T follicular helper cell (primary cell): ENCODE measurements at places on chromosomes 13 and 19.

DNA sequence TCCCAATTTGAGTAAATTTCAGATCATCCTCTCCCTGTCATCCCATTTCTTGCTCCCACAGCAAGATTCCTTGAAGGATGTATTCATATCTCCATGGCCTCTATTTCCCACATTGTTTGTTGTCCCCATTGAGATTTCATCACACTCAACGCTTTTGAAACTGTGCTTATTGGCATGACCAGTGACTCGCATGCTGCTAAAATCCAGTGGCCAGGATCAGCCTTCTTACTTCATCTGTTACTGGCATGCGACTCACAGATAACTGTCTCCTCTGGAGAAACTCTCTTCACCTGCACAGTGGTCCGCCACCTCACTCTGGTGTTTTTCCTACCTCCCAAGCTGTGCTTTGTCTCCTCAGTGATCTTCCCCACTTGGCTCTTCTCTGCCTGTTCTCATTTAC is 95.8 kb downstream of the WASF3 start:
- DNase-seq: no peak

GRCh38 chr19:34274827-34275625 is 20.7 kb downstream of the GARRE1 start:
- DNase-seq: no peak

DNA sequence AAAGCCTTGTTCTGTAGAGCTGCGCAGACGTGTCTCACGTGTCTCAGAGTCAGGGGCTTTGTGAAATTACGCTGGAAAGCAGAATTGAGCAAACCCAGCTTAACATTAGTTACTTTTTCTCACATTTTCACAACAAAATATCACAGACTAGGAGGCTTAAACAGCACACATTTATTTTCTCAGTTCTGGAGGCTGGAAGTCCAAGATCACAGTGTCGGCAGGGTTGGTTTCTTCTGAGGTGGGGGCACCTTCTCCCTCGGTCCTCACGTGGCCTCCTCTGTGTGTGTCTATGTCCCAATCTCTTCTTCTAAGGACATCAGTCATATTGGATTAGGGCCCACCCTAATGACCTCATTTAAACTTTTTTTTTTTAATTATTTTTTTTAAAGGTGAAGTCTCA is 4.7 kb upstream of the EIF3G start:
- DNase-seq: no peak

- DNase-seq: no peak
Observed at GRCh38 chr19:10460714-10461046, 40.3 kb downstream of the PDE4A start.

DNA sequence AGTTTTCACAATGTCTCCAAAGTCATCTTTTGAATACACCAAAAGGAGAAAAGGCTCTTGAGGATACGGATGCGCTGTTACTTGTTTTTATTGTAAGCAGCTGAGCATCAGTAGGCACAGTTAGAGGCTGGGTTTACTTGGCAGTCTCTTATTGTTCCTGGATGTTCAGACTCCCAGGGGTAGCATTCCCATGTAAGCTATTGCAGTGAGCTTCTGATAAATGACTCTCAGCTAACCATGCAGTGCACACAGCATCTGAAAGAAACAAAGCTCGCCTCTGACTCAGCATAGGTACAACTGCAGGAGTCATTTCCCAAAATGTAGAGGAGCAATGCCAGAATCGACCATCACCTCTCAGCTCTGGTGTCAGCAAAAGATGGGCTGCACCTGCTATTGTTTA is 84.8 kb downstream of the DCT start:
- DNase-seq: no peak

GRCh38 chr19:14772467-14772866 is 5.9 kb downstream of the ADGRE2 start:
- no peak for DNase-seq

GRCh38 chr13:100870898-100871297 is 196.3 kb upstream of the TMTC4 start:
- DNase-seq: no peak

- no peak for DNase-seq
Observed at GRCh38 chr13:107210723-107211030, 642.7 kb upstream of the ARGLU1 start.

DNA sequence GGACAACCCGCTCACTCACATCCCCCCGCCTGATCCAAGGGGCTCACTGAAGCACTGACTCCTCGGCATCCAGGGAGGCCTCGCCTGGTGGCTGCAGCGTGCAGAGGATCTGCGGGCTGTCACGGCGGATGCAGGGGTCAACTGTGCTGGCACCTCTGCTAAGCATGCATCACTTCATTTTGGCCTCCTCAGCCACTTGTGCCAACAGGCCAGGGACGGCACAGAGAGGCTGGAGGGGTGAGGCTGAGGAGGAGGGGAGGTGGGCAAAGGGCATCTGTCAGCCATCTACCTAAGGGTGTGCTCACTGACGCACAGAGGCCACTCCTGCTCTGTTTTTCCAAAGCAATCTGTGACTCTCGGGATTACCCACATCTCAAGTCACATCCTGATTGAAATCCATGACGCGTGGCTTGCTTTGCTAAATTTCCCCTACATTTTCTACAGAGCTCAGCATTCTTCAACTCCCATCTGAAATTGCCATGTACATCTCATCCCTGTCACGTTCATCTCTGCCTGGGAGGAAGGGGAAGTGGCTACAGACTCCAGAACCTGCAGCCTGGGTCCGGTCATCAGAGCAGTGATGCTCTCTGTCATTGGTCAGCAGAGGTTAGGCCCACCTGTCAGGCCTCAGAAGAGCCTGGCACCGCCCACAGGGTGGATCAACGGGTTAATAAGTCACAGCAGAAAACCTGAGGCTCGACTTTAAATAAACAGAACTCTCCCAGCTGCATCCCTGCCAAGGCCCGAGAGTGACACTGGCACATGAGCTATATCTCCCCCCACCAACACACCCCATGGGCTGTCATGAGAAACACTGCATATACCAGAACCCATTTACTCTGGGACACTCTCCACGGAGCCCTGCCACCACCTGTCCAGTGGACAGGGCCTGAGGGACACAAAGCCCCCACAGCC is 17.6 kb downstream of the ELL start:
- no peak for DNase-seq

DNA sequence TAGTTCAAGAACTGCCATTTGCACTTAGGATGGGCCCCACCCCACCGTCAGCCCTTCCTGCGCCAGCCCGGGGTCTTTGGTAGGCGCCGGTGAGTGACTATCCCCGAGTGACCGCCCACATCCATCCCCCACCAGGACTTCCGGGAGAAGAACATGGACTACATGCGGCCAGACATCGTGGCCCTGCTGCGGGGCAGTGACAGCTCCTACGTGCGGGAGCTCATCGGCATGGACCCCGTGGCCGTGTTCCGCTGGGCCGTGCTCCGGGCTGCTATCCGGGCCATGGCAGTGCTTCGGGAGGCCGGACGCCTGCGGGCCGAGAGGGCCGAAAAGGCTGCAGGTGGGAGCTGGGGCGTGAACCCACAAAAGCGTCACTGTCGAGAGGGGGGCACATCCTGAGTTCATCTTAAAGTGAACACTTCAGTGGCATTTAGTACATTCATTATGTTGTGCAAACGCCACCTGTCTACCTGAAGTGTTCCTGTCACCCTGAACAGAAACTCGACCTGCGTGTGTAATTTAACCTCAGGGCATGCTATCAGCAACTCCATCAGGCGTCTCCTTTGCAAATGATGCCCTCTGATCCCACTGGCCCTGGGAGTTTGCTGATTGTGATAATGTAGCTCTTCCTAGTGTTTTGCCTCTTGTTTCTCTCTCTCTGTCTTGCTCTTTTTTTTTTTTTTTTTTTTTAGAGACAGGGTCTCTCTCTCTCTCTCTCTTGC is 42.4 kb upstream of the USE1 start:
- no peak for DNase-seq
